ENCODE measurements at places on chromosomes 3 and 15. TPM values are rescaled to one million over a fixed set of nuclear protein-coding genes. Genes with fewer than 3 reads are reported as not detected.

Gene ATP8B4
- total RNA-seq = 6.8 TPM

Gene DLL4
- not detected for total RNA-seq

Gene CHRM5
- not detected for total RNA-seq

Gene FXR1
- 124 TPM for total RNA-seq

Gene CYP1A1
- total RNA-seq = 2.9 TPM

Gene SACM1L
- total RNA-seq = 61.3 TPM

Gene SCG3
- not detected for total RNA-seq

- no peak overlapping the region for H3K27ac ChIP-seq
- H3K4me1 ChIP-seq = no peaks in the 10 kb centered on the region
- no peak for DNase-seq
- no peak overlapping the region for H3K4me3 ChIP-seq
- no peaks in the 10 kb centered on the region for H3K36me3 ChIP-seq
Measured at GRCh38 chr3:115384381-115384780, 237.3 kb upstream of the ZBTB20 start.

GRCh38 chr3:171982828-171983227 is 56.5 kb upstream of the FNDC3B start:
- H3K27me3 ChIP-seq = peaks cover 4% of the 10 kb centered on the region
- no peak overlapping the region for H3K4me3 ChIP-seq
- no peak overlapping the region for H3K27ac ChIP-seq
- no peak for DNase-seq

DNA sequence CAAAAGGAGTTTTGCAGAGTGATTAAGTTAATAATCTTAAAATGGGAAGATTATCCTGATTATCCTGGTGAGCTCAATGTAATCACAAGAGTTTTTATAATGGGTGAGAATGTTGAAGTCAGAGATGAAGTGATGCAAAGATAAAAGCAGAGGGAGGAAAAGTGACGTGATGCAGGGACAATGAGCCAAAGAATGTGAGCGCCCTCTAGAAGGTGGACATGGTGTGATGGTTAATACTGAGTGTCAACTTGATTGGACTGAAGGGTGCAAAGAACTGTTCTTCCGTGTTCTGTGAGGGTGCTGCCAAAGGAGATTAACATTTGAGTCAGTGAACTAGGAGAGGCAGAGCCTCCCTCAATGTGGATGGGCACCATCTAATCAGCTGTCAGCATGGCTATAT is 569.6 kb upstream of the AGTR1 start:
- no peaks in the 10 kb centered on the region for H3K36me3 ChIP-seq
- DNase-seq = no peak
- no peaks in the 10 kb centered on the region for H3K27me3 ChIP-seq
- no peaks in the 10 kb centered on the region for H3K4me1 ChIP-seq
- no peak overlapping the region for H3K27ac ChIP-seq

GRCh38 chr3:150117076-150117475 is 146.4 kb upstream of the PFN2 start:
- no peak overlapping the region for H3K27ac ChIP-seq
- H3K4me1 ChIP-seq = no peaks in the 10 kb centered on the region
- no peak overlapping the region for H3K4me3 ChIP-seq
- no peaks in the 10 kb centered on the region for H3K36me3 ChIP-seq
- peaks cover 22% of the 10 kb centered on the region for H3K27me3 ChIP-seq
- DNase-seq = no peak

DNA sequence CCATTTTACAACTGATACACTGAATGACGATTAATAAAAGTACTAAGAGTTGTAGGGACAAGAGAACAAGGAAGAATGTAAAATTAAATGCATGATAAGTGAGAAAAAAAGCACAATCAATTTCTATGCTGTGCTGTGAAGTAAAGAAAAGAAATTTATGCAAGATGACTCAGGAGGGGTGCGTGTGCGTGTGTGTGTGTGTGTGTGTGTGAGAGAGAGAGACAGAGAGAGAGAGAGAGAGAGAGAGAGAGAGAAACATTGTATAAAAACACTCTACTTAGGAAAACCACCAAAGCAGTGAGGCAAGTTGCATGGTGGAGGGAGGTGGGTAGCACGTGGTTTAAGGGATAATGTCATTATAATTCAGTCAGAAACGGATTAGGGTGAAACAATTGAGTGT is 580.8 kb upstream of the ALCAM start:
- no peaks in the 10 kb centered on the region for H3K27me3 ChIP-seq
- no peaks in the 10 kb centered on the region for H3K4me1 ChIP-seq
- no peak overlapping the region for H3K27ac ChIP-seq

- peaks cover 42% of the 10 kb centered on the region for H3K36me3 ChIP-seq
- no peak for DNase-seq
- H3K4me3 ChIP-seq = peak overlapping the region; percentile 54
- peaks cover 86% of the 10 kb centered on the region for H3K4me1 ChIP-seq
Measured at GRCh38 chr3:46948830-46949671, 27.5 kb downstream of the CCDC12 start.

GRCh38 chr3:46913644-46914043 is 36.1 kb downstream of the PTH1R start:
- H3K4me3 ChIP-seq = no peak overlapping the region
- H3K36me3 ChIP-seq = peaks cover 25% of the 10 kb centered on the region

GRCh38 chr3:44782891-44783290 is 21.3 kb downstream of the KIF15 start:
- DNase-seq = no peak
- H3K4me1 ChIP-seq = no peaks in the 10 kb centered on the region
- no peak overlapping the region for H3K27ac ChIP-seq

DNA sequence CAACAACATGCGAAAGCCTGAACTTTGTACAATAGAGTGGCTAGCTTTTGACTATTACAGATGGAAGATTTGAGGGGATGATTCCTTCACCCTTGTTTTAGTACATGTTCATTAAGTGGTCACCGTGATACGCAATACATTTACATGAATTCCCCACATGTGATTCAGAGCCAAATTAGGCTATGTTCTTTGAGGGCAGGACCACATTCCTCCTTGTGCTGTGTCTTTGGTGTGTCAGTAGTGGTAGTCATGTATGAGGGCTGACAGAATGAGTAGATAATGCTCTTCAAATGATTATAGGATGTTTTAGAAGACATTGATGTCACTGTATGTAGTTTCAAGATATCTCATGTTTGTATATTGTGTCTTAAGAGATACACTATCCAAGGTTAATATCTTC is 12.1 kb downstream of the PTPRG start:
- H3K27me3 ChIP-seq = peaks cover 19% of the 10 kb centered on the region
- no peaks in the 10 kb centered on the region for H3K36me3 ChIP-seq
- no peak overlapping the region for H3K4me3 ChIP-seq
- H3K27ac ChIP-seq = no peak overlapping the region
- H3K4me1 ChIP-seq = no peaks in the 10 kb centered on the region

DNA sequence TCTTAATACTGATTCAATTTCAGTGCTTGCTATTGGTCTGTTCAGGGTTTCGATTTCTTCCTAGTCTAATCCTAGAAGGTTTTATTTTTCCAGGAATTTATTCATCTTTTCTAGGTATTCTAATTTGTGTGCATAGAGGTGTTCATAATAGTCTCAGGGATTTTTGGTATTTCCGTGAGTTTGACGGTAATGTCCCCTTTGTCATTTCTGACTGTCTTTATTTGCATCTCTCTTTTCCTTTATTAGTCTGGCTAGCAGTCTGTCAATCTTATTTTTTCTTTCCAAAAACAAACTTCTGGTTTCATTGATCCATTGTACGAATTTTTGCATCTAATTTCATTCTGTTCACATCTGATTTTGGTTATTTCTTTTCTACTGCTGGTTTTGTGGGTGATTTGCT is 35.2 kb upstream of the CD200R1L start:
- no peak for DNase-seq
- H3K27me3 ChIP-seq = no peaks in the 10 kb centered on the region
- H3K4me3 ChIP-seq = no peak overlapping the region
- H3K4me1 ChIP-seq = no peaks in the 10 kb centered on the region
- no peak overlapping the region for H3K27ac ChIP-seq
- H3K36me3 ChIP-seq = no peaks in the 10 kb centered on the region

DNA sequence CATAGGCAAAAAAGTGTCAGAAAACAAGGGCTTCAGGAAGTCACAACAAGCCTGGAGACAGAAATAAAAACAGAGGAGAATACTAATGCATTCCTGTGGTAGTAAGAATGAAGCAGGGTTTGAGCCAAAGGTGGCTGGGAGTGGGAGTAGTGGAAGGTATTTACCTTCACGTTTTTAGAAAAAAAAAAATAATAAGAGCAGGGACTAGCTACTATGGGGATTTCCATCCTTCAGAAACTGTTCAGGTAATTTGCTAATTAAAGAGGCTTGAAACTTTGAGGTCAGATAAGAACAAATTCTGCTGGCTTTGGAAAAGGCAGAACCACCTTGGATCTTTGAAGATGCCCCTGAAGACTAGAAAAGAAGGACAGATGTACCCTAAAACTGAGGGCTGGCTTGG is 18.4 kb downstream of the ILDR1 start:
- H3K27ac ChIP-seq = no peak overlapping the region
- H3K4me3 ChIP-seq = no peak overlapping the region
- H3K27me3 ChIP-seq = peaks cover 11% of the 10 kb centered on the region
- no peak for DNase-seq
- H3K4me1 ChIP-seq = peaks cover 11% of the 10 kb centered on the region

- H3K4me3 ChIP-seq = no peak overlapping the region
- no peak overlapping the region for H3K27ac ChIP-seq
- no peaks in the 10 kb centered on the region for H3K36me3 ChIP-seq
- H3K27me3 ChIP-seq = peaks cover 20% of the 10 kb centered on the region
- H3K4me1 ChIP-seq = no peaks in the 10 kb centered on the region
- DNase-seq = no peak
Measured at GRCh38 chr3:196007744-196008335, 74.0 kb downstream of the TFRC start.

DNA sequence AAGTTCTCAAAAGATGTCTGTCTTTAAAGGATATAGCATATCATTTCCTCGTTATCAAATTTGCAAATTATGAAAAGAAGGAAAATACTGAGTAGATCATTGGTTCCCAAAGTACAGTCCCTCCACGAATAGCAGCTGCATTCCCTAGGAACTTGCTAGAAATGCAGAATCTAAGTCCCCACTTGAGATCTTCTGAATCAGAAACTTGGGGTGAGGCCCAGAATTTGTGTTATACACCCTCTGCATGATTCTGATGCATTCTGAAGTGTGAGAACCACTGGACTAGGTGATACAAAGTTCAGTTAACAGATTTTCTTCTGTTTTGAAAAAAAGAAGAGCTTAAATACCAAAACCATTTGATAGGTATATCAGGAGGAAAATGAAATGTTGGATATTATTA is 77.1 kb downstream of the SLC25A26 start:
- peak overlapping the region; percentile 33 for H3K27ac ChIP-seq
- peaks cover 35% of the 10 kb centered on the region for H3K4me1 ChIP-seq
- H3K36me3 ChIP-seq = peaks cover 14% of the 10 kb centered on the region
- no peak overlapping the region for H3K4me3 ChIP-seq
- H3K27me3 ChIP-seq = no peaks in the 10 kb centered on the region
- DNase-seq = no peak

GRCh38 chr3:183013856-183014255 is 33.5 kb upstream of the DCUN1D1 start:
- H3K36me3 ChIP-seq = peaks cover 18% of the 10 kb centered on the region
- H3K4me3 ChIP-seq = no peak overlapping the region
- H3K27me3 ChIP-seq = no peaks in the 10 kb centered on the region
- no peaks in the 10 kb centered on the region for H3K4me1 ChIP-seq
- H3K27ac ChIP-seq = no peak overlapping the region

Data from activated CD4-positive, alpha-beta T cell treated with anti-CD3 and anti-CD28 coated beads, Interleukin-2, amount 10 ng/mL, durations not matched to agents 7 days and 5 days (primary cell).